Activated effector memory CD4-positive, alpha-beta T cell treated with anti-CD3 and anti-CD28 coated beads, Interleukin-2, amount 50 U/mL, for 16 hours (primary cell): ENCODE measurements at places on chromosomes 11 and 22.

DNA sequence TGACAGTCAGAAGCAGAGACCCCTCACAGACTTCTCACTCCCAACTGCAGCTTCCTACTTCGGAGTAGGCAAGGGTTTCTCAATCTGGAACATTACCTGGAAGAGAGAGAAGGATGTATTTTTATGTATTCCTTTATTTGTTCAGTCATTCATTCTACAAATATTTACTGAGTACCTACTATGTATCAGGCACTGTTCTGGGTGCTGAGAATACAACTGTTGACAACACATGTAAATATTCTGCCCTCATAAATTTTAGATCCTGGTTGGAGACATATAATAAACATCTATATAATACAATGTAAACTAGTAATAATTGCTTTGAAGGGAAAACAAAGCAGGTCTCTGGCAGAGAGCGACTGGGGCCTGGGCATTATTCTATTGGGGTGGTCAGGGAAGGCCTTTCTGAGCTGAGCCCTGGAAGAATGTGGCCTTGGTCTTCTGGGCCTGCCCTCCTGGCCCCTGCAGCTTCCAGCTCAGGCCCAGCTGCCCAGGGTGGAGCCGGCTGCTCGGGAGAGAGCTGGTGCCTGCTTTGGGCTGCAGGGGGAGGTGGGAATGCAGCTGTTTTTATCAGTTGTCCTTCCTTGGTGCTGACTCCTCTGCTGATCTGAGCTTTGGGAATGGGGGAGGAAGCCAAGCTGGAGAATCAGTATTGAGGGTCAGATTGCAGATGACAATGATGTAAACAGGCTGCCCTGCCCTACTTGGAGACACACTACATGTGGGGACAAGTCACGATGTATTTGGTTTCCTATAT, 46.8 kb downstream of the PKNOX2 start:
- DNase-seq = no peak

DNA sequence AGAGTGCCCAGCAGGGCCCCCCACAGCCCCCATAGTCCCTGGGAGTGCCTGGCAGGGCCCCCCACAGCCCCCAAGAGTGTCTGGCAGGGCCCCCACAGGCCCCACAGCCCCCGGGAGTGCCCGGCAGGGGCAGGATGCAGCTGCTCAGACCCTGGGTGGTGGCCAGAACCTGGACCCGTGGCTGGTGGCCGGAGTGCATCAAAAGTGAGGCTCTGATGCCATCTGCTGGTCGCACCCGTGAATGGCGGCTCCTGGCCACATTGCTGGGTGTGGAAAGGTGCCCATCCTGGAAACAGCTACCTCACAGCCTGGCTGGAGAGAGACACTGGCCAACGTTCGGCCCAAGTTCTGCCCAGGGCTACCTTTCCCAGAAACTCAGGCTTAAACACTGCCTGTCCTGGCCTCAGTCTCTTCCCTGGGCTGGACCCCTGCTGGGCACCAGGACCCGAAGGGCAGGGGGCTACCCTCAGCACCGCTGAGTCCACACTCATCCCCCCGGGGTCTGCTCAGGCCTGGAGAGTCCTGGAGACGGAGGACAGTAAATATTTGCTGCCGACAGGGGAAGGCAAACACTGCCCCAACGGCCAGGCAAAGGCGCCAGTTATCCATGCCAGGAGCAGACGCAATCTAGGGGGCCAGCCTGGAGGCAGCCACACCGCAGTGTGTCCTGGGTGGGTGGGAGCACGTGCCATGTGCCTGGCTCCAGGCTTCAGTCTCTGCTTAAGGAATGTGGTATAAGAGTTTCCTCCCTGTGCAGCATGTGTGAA, 4.4 kb downstream of the INS start:
- peak; percentile 82 for DNase-seq

GRCh38 chr22:17827466-17827865, 53.2 kb upstream of the BID start:
- no peak for DNase-seq

- DNase-seq = peak; percentile 80
Observed at GRCh38 chr11:120235024-120235628, 4.8 kb upstream of the POU2F3 start.

GRCh38 chr11:107598225-107599139, 7.5 kb downstream of the ELMOD1 start:
- no peak for DNase-seq

- DNase-seq = no peak
Observed at GRCh38 chr11:55707029-55707428, 45.0 kb downstream of the OR4C6 start.

DNA sequence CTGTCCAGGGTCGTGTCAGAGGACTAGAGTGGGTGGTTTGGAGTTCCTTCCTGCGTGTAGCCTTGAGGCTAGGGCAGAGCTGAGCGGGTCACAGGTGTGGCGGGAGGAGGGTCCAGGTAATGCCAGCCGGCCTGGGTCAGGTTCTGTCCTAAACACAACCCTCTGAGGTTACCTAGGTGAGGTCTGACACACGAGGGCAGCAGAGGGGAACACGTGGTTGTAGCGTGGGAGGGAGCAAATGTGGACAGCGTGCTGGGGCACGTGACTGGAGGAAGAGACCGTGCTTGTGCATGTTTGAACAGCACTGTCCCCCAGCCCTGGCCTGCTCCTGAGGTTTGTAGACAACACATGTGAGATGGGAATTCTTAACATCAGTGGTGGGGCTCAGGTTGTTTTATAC, 13.1 kb downstream of the MOV10L1 start:
- no peak for DNase-seq

DNA sequence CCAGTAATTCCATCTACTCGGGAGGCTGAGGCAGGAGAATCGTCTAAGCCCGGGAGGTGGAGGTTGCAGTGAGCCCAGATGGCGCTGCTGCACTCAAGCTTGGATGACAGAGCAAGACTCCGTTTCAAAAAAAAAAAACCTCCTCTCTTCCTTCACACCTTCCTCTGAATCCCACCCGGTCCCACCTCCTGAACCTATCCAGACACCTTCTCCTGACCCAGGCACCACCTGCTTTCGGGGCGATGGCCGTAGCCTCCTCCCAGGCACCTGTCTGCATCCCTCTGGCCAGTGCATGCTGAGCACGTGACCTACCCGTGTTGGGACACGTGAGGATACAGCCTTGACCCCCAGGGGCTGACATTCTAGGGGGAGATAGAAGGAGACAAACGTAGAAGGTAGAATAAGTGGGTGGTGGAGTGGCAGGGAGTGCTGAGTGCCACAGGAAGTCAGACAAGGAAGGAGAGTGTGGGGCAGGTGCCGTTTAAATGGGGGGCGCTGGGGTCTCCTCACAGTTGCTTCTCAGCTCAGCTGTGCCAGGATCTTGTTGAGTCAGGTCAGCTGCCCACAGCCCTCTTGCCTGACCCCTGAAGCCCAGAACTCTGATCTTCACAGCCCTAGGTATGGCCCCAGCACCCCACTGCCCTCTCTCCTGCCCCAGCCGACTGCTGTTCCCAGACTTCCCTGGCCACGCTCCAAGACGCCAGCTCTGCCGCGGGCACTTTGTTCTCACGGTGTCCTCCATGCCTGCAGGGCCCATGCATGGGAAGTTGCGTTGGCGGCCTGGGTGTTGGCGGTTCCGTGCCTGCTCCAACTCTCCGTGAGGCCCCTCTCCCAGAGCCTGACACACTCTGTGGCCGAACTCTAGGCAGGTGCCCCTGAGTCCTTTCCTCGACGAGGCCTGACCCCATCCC, 1.2 kb upstream of the MIOX start:
- DNase-seq = no peak

- peak; percentile 10 for DNase-seq
Observed at GRCh38 chr11:71330349-71330748, 78.0 kb upstream of the SHANK2 start.

DNA sequence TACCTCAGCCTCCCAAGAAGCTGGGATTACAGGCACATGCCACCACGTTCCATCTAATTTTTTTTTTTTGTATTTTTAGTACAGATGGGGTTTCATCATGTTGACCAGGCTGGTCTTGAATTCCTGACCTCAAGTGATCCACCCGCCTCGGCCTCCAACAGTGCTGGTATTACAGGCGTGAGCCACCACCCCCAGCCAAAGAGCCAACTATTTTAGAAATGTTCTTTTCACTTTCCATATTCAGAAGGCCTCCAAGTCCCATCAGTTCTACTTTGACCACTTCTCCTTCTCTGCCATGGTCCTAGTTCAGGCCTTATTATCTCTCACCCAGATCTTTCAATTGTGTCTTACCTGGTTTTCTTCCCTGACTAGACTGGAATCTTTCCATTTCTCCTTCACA, 48.2 kb downstream of the CCDC83 start:
- DNase-seq = no peak

DNA sequence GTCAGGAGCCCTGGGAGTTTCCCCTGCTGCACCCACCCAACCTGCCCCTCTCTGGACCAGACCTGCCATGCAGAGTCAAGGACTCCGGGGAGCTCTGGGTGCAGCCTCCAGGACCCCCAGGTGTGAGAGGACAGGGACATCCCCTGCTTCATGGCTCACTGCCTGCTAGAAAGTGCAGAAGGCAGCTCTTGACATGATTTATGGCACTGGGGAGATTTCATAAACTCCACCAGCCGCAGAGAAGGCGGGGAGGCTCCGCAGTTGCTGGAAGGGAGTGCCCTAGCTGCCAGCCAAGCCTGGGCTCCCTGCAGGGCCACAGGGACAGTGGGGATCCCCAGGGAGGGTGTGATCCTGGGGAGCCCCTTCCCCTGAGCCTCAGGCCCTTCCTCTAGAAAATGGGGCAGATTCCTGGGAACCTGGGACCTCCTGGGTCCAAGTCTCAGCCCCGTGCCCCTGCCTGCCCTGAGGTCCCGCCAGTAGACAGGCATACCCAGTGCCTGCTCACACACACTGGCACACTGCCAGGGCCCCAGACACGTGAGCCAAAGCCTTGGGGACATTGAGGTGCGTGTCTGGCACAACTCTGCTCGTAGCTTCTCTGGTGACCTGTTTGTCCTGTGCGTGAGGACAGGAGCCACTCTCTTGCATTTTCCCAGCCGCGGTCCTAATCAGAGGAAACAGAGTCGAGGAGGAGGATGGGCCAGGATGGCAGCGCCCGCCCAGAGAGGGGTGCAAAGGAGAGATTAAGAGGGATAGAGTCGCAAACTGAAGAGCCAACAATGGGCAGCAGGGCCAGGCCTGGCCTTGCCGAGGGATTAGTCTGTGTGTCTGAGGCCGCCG, 13.8 kb downstream of the CABP7 start:
- DNase-seq = no peak

GRCh38 chr22:27754247-27754887, 47.2 kb downstream of the MN1 start:
- no peak for DNase-seq

- DNase-seq = no peak
Observed at GRCh38 chr11:46642627-46643335, 25.4 kb downstream of the ATG13 start.

DNA sequence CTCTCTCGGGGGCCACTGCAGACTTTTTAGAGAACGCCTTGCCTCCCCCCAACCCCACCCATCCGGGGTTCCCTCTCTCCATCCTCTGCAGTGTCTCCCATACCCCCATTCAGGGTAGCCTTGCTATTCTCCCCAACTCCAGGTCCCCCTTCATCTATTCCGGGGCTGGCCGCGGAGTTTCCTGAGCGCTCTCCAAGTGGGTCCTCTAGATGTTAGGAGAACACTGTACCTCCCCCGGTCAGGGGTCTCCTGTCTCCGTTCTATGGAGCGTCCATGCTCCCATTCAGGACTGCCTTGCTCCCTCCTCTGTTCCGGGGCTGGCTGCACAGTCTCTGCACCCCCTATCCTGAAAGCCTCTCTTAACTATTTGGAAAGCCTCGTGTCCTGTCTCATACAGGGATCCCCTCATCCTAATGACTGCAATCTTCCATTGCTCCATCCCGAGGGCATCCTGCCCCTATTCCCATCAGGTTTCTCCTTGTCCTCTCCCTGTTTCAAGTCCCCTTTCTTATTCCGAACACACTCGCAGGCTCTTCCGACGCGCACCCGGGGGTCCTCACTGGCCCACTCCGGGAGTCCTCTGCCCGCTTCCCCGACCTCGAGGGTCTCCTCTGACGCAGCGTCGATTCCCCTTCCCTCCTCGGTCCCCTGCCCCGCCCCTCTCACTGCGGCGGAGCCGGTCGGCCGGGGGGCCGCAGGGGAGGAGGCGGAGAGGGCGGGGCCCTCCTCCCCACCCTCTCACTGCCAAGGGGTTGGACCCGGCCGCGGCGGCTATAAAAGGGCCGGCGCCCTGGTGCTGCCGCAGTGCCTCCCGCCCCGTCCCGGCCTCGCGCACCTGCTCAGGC, at the start of gene NEFH:
NEFH (plus strand) TSS at position 802 of the 845 bp plus-strand sequence. CDS start 45 bp downstream, outside the sequence.
- DNase-seq = no peak

- no peak for DNase-seq
Observed at GRCh38 chr11:126640186-126640585, 284.7 kb downstream of the ST3GAL4 start.

DNA sequence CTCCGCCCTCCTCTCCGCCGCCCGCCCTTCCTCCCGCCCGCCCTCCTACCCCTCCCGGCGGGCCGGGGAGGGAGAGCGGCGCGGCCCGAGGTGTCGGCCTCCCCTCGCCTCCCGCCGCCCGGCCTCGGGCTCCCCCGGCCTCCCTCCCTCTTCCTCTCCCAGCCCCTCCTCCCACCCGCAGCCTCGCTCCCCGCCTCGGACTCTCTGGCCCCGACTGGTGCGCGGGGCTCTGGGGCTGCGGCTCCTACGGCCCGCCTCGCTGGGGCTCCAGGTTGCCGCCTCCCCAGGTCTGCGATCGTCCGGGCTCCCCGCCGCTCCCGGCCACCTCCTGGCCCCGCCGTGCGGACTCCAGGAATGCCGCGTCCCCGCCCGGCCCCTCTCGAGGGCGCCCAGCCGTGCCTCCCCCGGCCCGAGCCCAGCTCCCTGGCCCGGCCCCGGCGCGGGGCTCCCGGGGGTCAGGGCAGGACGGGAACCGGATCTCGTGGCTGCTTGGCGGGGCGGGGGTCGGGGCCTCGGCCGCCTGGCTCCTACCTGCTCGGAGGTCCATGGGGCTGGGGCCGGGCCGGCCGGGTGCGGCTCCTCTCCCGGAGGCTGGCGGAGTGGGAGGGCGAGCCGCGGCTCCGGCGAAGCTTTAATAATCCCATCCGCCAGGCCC, at the start of gene CLCF1:
CLCF1 (minus strand) TSS at position 606 of the 655 bp plus-strand sequence; CDS start at position 547, 59 bp downstream.
- peak; percentile 76 for DNase-seq

DNA sequence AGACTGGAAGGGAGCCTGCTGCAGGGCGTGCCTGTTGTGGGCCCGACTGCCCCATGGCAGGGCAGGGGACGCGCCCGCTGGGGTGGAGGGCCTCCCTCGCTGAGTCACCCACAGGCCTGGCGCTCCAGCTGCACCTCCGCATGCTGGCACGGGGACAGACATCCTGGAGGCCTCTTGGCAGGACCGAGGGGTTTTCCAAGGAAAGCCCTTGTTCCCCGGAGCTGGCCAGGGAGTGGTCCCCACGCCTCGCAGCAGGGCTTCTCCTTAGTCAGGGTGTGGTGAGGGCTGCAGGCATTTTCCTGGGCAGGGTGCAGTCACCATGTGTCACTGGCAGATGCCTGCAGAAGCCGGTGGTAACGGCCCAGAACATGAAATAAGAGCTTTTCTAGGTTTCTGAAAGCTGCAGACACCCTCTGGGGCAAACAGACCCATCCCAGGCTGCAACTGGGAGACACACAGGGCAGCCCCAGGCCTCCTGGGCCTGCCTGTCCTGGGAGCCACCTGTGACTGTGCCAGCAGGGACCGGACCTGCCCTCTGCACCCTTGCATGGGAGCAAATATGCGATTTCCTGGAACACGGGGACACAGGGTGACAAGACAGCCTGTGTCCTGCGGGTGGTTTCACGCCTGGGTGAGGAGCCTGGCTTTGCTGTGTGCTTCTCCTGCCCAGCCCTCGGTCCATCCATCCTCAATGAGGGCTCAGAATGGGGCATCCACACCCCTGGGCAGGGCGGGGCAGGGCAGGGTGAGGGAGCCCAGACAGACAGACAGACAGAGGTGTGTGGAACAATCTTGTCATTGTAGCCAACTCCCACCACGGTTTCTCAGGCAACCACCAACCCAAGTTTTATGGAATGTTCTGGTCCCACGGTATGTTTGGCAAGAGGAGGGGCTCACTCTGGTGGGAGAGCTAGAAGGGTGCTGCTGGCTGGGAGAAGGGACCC, 43.2 kb upstream of the FADD start:
- DNase-seq = no peak

GRCh38 chr22:30265823-30266444, 717 bp downstream of the OSM start:
- peak; percentile 93 for DNase-seq
